ENCODE measurements at places on chromosomes 13 and 19.

- DNase-seq: no peak
Measured at GRCh38 chr13:33494596-33495204, 209.1 kb upstream of the STARD13 start.

DNA sequence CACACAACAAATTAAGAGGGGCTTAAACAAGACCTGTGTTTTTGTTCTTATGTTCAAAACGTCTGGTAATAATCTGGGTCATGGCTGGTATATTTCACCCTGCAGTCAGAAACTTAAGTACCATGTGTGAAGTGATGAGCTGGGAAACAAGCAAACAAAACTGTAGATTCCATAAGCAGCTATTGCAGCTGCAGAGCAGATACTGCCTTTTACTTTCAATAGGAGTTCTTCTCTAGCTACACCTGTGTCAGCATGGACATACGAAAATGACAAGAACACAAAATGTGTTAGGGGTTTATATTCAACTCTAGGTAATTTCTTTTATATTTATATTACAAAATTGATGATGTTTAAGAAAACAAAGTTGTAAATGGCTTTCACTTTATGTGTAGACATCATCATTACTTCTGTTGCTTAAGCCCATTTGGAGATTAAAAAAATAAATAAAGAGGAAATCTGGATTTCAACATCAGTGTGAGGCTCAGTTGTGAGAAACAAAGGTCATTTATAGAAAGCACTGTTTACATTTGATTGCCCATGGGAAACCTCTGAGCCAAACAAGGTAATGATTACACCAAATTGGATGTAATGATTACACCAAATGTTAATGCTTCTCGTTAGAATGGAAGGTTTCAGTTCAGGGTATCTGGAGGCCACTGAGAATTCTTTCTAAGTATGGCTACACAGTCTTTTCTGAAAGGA is 451.0 kb upstream of the SLC10A2 start:
- no peak for DNase-seq

GRCh38 chr13:33757713-33758112 is 60.2 kb upstream of the RFC3 start:
- no peak for DNase-seq

GRCh38 chr19:49530708-49531107 is 2.9 kb downstream of the RCN3 start:
- no peak for DNase-seq

DNA sequence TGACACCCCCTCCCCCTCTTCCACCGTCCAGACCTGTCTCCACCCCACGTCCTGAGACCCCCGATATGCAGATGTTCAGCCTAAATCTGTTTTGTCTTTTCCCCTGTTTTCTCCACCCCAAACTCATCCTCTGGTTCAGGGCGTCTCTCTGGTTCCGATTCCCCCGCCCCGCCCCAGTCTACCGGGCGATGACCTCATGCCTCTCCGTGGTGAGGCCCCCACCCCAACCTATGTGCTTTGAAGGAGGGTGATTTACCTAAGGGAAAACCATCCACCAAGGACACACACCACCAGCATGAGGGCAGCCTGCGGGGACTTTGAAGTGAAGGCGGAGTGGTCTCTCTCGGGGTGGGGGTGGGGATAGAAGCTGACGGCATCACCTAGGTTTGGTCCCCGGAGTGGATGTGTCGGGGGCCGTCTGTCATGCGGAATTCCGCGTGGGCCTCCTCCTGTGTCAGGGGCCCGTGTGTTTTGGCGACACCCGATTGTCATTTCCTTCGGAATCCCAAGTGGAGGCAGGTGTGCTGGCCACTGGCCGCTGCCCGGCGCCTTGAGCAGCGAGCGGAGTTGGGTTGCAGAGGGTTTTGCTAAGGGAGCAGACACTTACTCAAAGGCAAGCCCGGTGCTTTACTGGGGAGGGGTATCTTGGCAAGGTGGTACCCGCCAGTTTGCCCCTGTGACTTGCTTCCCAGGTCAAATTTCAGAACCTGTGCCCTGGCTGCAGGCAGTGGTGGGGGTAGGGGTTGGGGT is 1.4 kb downstream of the FZR1 start:
- DNase-seq: no peak

- peak; percentile 44 for DNase-seq
Measured at GRCh38 chr19:34269968-34270621, 15.7 kb downstream of the GARRE1 start.

GRCh38 chr13:99028890-99029289 is 51.0 kb upstream of the DOCK9 start:
- DNase-seq: no peak

Measured in activated T-cell treated with anti-CD3 and anti-CD28 coated beads for 4 hours (primary cell).